ENCODE measurements at places on chromosomes 2 and 18.
A peak's percentile ranks its signal among the peaks of the same experiment; 100 is the strongest.

DNA sequence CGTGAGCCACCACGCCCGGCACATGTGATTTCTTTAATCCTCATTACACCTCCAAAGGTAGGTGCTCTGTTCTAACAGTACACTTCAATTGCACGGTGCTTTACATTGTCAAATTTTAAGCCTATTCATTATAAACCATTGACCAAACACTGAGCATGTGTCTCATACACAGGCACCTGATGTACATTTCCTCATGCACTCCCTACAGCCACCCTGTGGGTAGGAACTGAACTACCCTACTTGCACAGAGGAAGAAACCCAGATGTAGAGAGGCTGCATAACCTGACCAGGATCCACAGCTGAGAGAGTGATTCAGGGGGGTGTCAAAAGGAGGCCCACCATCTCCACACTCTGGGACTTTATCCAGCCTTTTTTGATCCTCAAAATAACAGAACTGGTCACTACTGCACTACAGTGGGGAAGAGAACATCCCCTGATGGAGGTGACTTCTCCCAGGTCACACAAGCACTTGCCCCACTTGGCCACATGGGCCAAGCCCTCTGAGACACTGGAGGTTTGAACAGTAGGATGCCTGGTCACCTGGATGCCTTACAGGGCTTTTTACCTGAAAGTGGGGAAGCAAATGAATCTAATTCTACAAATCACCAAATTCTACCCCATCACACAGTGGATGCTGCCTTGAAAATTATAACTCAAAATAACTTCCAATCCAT, 6.9 kb upstream of the DPYSL5 start:
- no peak for DNase-seq

- no peak for DNase-seq
These were observed 41.4 kb downstream of the WDR33 start for GRCh38 chr2:127769587-127769986.

- DNase-seq, result peak; percentile 83
These were observed 54.1 kb upstream of the KLF7 start for GRCh38 chr2:207219676-207220501.

DNA sequence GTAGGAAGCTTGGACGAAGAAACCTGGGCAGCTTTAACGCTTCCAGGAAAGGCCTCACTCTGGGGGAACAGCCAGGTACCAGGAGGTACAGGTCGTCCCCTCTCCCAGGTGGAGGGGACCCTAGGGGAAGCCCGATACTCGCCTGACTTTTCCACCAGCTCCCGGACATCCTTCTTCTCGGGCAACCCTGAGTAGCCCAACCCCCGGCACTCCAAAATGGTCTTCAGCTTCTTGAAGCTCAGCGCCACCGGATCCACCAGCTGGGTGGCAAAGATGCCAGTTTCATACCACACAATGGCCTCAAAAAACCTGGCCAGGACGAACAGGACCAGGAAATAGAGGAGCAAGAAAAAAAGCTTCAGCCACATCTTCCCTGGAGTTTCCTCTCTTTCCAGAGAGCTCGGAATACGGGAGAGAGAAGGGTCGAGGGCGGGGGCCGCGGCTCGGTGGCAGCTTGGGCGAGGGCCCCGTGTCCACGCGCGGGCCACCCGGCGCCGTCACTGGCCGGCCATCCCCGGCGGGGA, 1.1 kb downstream of the RNF103 start:
- DNase-seq, result peak; percentile 2

DNA sequence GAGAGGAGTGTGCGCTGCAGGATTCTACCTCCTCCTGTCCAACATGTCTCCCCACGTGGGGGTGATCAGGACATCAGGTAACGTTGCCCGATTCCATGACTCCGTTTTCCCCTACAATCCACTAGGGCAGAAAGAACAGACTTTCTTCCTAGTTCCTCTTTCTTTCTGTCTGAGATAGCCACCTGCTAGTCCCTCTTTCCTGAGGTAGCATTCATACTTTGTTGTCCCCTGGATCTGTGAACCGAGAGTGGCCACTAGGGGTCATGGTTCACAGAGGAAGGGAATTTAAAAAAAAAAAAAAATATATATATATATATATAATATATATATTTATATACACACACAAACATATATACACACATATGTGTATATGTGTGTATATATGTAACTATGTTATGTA, 210.0 kb upstream of the ZNF521 start:
- DNase-seq, result peak; percentile 23

- no peak for DNase-seq
These were observed 55.4 kb downstream of the MAP4K3 start for GRCh38 chr2:39381653-39382052.

DNA sequence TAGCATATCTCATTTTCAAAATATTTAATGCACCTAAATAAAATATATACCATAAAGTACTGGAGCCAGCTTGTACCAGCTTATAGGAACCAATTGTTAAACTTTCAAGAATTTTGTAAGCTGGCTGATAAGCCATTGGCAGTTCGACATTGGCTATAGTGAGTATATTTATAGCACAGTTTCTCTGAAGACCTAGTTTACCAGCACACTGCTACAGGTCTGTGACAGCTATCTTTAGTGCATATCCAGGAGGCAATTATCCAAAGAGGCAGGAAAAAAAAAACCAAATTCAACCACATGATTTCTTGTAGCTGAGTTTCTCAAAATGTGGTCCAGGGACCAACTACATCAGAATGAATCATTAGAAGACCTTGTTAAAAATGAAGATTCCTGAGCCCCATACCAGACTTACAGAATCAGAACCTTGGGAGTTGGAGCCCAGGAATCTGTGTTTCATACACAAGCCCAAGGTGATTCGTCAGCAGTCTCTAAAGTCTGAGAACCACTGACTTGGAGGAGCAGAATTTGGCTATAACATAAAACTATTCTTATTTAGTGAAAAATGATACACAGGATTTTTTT, 279.0 kb upstream of the NRP2 start:
- peak; percentile 95 for DNase-seq

GRCh38 chr2:195501746-195502145, 155.3 kb upstream of the SLC39A10 start:
- DNase-seq, result no peak

DNA sequence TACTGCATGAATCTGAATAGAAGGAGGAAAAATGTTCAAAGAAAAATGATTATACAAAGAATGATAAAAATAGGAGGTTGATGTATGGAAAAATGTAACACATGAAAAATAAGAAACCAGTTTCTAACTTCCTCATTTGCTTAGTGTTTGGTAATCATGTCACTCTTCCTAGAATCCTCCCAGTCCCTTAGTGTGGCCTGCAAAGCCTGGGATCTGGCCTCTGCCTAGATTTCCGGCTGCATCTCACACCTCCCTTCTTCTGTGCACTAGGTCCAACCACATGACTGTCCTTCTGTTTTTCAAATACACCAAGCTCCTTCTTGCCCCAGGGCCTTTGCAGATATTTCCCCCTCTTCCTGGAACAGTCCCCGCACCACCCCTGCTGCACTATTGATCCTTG, 76.8 kb upstream of the RBMS1 start:
- DNase-seq, result no peak

GRCh38 chr2:69582582-69583176, 60.9 kb downstream of the AAK1 start:
- DNase-seq, result peak; percentile 35

DNA sequence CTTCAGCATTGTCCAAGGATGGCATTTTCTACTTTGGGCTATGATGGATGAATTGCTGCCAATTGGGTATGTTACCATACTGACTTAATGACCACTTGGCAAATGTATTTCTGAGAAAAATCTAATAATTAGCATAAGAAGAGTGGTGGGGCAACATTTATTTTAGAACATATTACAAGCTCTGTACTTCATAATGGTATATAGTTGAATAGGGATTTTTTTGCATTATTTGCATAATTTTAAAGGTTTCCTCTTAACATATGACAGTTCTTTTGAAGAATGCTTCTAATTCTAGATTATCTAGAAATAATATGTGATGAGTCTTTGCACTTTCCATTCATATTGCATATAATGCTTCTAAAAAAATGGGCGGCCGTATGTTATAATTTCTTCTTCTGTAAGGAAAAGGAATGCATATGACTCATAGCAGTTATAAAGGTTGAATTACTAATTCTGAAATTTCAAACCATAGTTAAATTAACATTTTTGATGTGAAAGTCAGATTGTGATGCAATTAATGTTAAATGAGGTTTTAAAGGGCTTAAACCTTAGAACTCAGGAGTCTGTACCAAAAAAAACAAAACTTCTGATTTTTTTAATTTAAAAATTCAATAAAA, 1652.3 kb upstream of the SLC39A10 start:
- peak; percentile 63 for DNase-seq

DNA sequence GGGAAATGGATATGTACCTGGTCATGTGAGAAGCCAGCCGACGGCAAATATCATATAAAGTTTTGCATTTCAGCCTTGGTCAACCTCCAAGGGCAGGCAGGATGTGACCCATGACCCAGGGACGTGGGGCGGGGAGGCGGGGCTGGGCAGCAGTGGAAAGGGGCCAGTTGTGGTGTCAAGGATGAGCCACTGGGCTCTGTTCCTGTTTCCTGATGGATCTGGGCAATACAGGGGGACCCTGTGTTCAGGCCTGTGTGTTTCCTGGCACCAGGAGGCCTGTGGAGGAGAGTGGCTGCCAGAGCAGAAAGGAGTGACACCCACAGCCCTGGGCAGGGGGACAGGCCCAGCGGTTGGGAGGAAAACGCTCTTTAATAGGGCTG, 106.9 kb downstream of the GATA6 start:
- no peak for DNase-seq

DNA sequence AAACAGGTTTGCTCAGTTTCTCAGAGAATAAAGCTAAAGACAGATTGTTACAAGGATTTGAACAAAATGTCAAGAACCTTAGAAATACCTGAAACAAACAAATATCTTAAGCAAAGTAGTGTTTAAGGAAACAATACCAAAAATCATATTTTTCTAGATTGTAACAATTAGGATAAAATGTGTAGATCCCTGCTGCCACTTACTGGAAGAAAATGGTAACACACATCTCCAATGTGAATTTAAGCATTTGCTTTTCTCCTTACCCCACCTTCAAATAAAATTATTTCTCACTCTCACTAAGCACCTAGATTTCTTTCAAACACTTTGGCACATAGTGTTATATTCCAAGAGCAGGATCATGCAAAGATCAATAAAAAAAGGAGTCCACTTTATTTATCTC, 34.9 kb downstream of the SUCLG1 start:
- peak; percentile 3 for DNase-seq

DNA sequence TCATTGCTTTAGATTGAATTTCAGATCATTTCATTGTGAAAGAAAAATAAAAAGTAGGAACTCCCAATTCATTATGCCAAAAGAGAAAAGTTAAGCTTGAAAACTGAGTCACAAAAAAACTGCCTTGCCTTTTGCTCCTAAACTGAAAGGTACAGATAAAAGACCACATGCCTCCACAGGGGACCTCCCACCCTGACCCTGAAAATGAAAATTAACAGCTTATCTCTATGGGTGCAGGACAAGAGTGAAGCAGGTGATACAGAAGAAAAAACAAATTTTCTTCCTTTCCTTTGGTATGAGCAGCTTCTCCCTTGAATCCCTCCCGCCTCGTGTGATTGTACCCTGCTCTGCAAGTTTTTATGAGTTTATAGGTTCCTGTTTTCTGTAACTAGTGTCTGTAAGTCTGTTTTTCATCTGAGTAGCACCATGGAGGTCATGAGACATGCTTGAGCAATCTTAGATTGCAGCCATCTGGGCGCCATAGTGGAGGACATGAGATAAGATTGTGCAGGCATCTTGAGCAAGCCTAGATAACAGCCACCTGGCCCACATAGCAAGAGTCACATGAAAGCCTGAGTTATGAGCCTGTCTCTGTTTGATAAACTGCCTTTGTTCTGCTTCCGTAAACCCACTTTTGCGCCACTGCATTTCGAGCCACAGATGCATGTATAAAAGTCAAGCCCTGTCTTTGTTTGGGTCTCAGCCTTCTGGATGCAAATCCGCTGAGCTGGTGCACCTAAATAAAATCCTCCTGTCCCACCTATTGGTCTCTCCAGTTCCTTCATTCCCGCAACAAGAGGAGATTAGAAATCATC, 56.2 kb upstream of the DYNC1I2 start:
- no peak for DNase-seq

DNA sequence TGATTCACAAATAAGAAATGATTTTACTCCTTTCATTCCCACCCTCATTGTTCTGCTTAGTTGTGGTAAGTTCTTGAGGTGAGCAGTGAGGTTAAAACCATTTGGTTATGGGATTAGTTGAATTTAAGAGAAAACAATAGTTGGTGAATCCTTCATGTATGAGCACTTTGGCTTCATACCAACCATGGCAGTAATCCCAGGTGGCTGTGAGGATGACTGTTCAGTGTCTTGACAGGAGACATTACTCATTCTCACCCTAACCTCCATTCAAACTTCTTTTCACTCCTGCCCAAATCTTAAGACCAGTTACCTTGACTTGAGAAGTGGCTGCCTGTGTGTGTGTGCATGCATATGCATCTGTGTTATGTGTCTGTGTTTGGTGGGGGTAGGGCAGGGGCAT, 143.1 kb downstream of the SETBP1 start:
- peak; percentile 80 for DNase-seq

GRCh38 chr2:88707003-88707402, 15.5 kb downstream of the RPIA start:
- no peak for DNase-seq

GRCh38 chr2:61714210-61714609, 139.7 kb downstream of the FAM161A start:
- no peak for DNase-seq

GRCh38 chr2:187369471-187369870, 78.6 kb downstream of the CALCRL start:
- no peak for DNase-seq

DNA sequence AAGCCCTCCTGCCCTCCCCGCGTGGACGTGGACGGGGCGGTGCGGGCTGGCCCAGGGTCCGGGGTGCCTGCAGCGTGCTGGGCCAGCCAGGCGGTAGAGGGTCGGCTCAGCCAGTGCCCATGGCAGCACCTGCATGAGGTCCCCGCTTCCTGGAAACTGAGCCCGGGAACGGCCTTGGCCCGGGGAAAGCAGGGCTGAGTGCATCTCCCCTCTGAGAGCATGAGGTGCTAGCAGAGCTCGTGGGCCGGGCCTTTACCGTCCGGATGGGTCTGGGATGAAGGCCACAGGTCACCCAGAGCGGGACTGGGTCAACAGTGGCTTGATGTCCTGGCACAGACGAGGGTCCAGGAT, 39.8 kb downstream of the TSHZ1 start:
- no peak for DNase-seq

- DNase-seq, result peak; percentile 41
These were observed 330.9 kb downstream of the DCC start for GRCh38 chr18:52670896-52671295.

DNA sequence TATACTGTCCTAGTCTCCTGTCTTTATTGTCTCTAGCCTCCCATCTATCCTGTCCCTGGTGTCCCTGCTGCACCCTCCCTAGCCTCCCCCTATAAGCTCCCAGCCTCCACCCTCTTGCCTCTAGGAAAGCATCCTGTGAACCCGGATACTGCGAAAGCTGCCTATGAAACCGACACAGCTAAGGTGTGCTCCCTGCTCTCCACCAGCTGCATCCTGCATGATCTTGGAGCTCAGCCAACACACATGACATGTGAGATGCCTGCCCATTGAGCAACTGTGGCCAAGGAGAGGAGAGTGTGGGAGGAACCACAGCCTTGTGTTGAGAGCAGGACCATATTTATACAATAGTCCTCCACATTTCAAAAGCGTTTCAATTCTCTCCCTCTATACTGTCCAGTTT, 187.1 kb downstream of the ZBTB7C start:
- DNase-seq, result peak; percentile 26

GRCh38 chr2:216210701-216211540, 101.8 kb downstream of the XRCC5 start:
- DNase-seq, result peak; percentile 25

Measured in fibroblast of skin of abdomen (primary cell).